ENCODE measurements at places on chromosomes 16 and 17.

DNA sequence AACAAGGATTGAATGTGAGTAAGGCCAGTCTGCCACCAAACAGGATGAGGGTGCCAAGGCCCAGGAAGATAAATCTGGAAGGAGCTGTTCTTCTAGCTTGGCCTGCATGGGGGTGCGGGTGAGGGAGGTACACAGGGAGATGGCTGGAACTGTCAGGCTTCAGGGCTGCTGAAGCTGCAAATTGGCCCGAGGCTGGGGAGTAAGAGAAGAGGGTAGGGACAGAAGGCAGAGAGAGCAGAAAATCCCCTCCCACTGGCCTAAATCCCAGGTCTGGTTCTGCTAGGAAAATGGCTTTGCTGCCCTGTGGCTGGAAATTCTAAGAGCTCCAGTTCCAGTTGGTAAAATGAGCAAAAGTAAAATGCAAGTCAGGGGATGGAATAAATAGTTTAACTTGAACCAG, 87.9 kb downstream of the CCDC182 start:
- no peak for DNase-seq

- no peak for DNase-seq
These were observed 15.3 kb upstream of the SLFN5 start for GRCh38 chr17:35227546-35227945.

GRCh38 chr16:3058139-3059030, 7.1 kb upstream of the IL32 start:
- DNase-seq = peak; percentile 52

GRCh38 chr17:4604111-4604644, 19.8 kb downstream of the SMTNL2 start:
- no peak for DNase-seq

DNA sequence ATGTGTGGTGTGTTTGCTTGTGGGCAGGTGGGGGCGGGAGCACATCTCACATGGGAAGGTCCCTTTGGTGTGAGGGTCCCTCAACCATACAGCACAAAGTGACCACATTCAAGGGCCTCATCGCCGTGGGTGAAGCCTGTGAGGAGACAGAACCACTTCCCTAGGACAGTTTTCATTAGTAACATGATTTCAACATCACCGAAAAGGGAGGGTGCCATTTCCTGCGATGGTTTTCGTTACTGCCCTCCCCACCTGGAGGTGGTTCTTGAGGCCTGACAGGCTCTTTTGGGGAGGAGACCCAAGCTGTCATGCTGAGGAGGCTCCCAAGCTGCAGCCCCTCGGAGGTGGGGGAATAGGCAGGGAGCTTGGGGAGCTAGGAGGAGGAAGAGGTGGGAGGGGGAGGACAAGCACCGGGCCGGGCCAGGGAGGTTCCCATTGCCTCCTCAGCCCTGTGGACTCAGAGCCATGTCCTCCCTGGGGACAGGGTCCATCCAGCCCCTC, 9.5 kb downstream of the CD300LB start:
- DNase-seq = no peak
